ENCODE measurements at places on chromosomes 7 and 10. TPM values are rescaled to one million over a fixed set of nuclear protein-coding genes. Genes with fewer than 3 reads are reported as not detected.

- DNase-seq, result no peak
Measured at GRCh38 chr10:10320956-10321355, 696.7 kb upstream of the CELF2 start.

GRCh38 chr10:69179089-69179742 is 818 bp upstream of the SUPV3L1 start:
- no peak for DNase-seq

GRCh38 chr7:139061416-139061815 is 25.6 kb upstream of the ZC3HAV1L start:
- no peak for DNase-seq

Gene DRGX
- total RNA-seq, result not detected

Gene KLHL7
- total RNA-seq, result 72.3 TPM
